ENCODE measurements at places on chromosomes 11 and 22.
A peak's percentile ranks its signal among the peaks of the same experiment; 100 is the strongest.

GRCh38 chr11:84260862-84261261 lies 974.7 kb upstream of the CCDC90B start:
- DNase-seq: no peak

DNA sequence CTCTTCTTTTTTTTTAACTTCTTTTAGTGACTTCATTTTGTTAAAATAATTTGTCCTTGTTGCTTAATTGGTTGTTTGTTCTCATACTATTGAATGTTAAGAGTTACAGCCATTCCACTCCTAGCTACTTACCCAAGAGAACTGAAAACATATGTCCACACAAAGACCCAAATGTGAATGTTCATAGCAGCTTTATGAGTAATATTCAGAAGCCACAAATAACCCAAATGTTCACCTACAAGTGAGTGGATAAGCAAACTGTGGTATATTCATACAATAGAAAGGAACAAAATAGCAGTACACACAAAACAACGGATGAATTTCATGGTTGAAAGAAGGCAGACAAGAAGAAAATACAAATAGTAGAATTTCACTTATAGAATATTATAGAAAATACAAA lies 1.4 kb upstream of the OR4D11 start:
- no peak for DNase-seq

- DNase-seq: no peak
These were observed 346.5 kb upstream of the SYN3 start for GRCh38 chr22:33404723-33405122.

DNA sequence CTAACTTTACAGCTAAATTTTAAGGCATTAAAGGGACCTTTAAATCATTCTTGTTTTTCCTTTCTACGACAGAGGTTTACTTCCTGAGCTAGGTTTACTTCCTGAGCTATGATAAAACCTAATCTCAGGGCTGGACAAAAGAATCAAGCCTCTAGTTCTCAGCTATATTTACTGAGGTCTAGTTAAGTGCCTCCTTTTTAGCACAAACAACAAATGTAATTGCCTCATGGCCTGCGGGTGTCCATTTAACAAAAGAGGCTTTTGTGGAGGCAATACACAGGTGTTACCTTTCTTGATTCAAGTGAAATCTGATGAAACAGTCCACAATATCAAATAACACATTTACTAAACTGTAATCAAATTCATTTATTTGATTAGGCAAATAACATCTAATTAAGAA lies 67.3 kb downstream of the IMMP1L start:
- DNase-seq: no peak

DNA sequence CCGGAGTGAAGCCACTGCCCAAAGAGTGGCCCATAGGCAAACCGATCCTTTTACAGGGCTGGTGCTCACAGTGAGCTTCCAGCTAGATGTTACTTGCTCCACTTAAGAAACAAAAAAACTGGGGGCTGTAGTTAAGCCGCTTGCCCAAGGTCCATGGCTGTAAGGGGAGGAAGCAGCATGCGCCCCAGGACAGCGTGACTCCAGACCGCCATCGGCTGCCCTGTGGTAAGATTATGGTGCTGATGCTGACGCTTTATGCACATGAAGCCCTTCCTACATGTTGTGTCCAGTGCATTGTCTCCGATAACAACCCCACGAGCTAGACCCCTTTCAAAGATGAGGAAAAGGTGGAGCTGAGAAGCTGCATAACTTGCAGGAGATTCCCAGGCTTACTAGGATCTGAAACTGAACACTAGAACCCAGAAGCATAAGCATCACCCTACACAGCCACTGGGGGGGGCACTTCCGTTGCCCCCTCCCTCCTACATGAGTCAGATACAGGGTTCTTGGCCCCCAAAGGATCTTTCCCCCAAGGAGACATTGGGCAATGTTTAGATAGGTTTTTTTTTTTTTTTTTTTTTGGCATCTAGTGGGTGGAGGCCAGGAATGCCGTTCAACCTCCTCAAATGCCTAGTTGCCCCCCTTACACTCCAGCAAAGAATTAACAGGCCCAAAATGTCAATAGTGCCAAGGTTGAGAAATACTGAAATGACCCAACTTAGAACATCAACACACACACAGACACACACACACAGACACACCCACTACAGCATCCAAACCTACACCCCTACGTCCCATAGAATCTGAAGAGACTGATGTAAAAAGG lies 53.9 kb downstream of the MN1 start:
- DNase-seq: peak; percentile 72

GRCh38 chr22:41334215-41334614 lies 32.9 kb downstream of the ZC3H7B start:
- no peak for DNase-seq

DNA sequence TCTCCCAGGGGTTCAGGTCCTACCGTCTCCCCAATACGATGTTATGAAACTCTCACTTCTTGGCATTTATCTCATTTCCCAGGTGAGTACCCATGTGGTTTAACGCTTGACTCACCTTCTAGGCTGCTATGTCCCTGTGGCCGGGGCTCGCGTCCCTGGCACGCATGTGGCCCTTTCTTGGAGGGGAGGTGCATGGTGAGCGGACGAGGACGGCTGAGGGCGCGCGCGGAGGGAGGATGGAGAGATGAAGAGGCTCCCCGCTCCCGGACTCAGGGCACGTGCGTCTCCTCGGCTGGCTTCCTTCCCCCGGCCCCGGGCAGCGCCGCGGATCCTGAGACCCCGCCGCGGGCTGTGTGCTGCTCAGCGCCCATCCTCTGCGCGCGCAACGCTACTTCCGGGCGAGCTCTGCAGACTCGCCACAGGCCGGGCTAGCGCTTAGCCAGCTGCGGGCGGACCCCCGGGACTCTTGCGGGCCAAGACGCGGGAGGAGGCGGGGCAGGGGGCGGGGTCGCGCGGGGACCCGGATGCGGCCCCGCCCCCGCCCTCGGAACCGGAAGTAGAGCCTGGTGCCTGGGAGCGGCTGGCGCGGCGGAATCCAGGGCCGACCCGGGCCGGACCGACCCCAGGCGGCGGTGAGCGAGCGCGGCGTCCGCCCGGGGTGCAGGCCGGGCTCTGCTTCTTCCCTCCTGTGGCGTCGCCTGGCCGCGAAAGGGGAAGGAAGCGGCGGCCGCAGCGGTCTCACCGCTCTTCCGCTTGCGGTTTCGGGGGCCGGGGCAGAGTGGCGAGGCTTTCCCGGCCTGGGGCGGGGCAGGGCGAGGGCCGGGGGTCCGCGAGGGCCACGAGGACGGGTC lies at the start of gene CTTN:
Gene CTTN (plus strand): TSS at position 547 of the 851 bp plus-strand sequence. CDS start 8,769 bp downstream, outside the sequence.
- DNase-seq: peak; percentile 74

DNA sequence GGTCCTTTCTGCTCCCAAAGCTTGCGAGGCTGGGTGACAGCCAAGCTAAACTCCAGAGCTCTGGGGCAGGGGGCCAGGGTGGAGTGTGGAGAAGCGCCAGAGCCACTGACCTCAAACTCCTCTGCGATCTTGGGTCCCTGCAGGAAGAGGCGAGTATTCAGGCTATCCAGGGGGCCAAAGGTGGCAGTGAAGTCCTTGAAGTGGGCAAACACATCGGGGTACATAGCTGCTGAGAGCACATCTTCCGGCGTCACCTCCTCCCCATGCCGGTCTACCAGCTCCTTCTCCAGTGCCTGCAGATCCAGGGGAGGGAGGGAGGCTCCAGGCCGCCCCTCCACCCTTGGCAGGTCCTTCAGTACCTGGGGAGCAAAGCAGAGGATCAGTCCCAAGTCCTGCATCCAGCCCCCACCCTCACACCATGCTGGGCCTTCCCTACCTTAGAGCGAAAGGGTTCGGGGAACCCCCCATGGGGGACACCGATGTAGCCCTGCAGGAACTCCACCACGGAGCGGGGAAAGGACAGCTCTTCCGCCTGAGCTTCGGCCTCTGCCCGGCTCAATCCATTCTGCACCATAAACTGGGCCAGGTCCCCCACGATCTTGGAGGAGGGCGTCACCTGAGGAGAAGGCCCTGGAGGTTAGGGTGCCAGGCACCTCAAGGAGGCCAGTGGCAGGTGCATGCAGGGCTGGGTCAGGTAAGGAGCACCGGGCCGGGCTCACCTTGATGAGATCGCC lies 6.4 kb downstream of the RCE1 start:
- DNase-seq: no peak

GRCh38 chr11:117185736-117186430 lies 7.3 kb downstream of the SIDT2 start:
- peak; percentile 69 for DNase-seq

DNA sequence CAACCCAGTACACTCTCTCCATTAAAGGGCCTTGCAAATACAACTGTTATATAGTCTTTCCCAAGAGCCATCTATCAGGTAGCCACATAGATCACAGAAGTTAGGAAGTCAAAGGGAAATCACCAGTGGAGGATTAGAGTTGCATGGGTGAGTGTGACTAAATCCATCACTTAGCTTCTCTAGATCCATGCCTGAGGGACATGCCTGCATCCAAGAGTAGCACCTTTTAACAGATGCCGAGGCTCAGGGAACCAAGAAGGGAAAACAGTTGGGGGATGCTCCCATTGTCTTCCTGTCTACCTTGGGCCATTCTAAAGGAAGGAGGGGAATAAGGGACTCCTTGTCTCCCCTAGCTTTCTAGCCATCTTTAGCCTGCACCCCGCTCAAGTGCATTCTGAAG lies 77.9 kb downstream of the XRRA1 start:
- DNase-seq: no peak

DNA sequence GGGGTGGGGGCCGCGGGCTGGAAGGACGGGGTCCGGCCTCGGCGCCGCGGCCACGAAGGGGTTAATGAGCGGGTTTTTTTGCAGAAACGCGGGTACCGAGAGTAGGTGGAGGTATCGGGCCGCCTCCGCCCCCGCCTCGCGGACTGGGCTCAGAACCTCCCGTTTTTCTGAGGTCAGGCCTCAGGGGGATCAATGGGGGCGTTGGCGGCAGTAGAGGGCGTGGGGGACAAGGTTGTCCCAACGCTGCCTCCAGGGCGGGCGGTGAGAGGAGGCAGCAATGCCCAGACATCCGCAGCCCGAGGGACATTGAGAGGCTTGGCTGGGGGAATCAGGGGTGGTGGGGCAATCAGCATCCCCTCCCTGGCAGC lies 34.8 kb upstream of the PRODH start:
- no peak for DNase-seq

- no peak for DNase-seq
These were observed 874 bp upstream of the PLAAT4 start for GRCh38 chr11:63535734-63536133.

DNA sequence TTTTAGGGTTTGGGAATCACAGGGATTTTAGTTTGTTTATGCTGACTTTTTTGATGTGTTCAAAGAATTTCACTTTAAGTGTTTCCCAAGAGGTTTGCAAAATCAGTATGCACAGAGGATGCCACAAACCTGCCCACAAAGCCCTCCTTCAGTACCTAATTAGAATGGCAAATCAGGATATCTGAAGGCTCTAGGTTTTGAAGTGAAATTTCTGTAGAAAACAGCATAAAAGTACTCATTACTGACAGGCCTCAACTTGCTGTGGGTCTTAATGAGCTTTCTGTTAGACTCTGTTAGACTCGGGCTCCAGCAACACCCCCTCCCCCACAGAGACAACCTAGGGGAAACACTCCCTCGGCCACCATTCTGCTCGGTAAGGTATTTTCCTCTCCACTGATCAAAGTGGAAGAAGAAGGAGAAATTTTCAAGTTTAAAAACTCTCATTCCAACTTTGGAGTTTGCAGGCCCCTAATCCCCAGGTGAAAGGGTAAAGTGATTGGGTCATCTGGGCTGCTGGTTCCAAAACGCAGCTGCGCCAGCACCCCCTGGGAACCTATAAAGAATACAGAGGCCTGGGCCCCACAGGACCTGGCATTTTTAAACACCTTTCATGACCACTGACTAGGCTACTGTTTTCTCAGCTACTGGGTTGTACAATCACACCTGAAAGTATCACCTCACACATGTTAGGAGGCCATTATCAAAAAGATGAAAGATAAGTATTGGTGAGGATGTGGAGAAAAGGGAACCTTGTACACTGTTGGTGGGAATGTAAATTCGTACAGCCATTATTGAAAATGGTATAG lies 67.5 kb downstream of the PLEKHA7 start:
- DNase-seq: no peak

DNA sequence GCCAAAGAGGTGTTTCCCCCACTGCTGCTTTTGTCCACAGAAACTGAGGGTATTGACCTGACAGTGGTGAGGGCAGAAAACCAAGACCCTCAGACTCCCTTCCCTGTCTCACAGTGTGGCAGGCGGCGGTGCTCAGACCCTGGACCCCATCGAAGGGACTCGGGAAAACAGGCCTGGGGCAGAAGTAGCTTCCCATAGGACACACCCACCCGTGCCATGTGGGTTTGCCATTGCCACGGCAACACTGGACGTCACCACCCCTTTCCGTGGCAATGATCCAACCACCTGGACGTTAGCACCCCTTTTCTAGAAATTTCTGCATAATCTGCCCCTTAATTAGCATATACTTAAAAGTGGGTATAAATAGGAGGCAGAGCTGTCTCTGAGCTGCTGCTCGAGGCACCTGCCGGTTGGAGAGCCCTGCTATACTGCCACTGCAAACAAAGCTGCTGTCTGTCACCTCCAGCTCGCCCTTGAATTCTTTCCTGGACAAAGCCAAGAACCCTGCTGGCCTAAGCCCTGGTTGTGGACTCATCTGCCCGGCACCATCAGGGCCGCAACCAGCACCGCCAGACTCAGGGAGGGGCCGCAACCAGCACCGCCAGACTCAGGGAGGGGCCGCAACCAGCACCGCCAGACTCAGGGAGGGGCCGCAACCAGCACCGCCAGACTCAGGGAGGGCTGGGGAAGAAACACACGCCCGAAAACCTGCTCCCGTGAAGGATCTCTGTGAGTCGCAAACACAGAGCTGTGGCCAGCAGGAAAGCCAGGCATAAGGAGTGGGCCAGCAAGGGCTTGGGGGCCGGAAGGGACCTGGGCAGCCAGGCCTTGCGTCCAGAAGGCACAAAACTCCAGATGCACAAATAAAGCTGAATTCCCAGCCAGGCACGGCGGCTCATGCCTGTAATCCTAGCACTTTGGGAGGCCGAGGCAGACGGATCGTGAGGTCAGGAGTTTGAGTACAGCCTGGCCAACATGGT lies 10.4 kb downstream of the MLC1 start:
- no peak for DNase-seq

DNA sequence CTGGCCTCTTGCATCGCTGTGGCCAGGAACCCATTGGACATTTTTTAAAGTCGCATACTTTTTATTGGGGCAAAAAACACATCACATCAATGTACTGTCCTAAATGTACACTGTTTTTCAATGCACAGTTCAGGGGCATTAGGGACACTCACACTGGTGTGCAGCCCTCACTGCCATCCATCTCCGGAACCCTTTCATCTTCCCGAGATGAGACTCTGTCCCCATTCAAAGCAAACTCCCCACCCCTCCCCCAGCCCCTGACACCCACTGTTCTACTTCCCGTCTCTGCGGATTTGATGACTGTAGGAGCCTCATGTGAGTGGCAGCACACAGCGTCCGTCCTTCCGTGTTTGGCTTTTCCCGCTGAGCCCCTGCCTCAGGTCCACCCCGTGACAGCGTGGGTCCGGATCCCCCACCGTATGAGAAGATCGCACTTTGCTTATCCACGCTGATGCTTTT lies 41.8 kb upstream of the TH start:
- peak; percentile 45 for DNase-seq
